AG09309 (cell line): ENCODE measurements at places on chromosomes 3 and 15.

GRCh38 chr3:34504366-34504765 is 705.9 kb downstream of the PDCD6IP start:
- DNase-seq, result no peak

DNA sequence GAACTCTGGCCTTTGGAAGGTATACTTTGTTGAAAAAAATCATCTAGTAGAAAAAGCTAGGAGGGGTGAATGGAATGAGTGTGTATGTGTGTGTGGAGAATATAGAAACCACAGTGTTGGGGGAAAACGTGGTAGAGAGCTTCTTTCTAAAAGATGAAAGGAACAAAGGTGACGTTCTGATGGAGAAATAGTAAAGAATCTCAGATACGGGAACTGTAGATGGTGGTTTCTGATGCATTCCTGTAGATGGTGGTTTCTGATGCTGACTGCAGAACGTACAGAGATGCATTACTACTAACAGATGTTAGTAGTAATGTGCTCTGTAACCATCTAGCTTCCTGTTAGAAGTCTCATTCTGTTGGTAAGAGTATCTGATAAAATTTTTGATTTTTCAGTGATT is 60.2 kb downstream of the VPS8 start:
- no peak for DNase-seq

DNA sequence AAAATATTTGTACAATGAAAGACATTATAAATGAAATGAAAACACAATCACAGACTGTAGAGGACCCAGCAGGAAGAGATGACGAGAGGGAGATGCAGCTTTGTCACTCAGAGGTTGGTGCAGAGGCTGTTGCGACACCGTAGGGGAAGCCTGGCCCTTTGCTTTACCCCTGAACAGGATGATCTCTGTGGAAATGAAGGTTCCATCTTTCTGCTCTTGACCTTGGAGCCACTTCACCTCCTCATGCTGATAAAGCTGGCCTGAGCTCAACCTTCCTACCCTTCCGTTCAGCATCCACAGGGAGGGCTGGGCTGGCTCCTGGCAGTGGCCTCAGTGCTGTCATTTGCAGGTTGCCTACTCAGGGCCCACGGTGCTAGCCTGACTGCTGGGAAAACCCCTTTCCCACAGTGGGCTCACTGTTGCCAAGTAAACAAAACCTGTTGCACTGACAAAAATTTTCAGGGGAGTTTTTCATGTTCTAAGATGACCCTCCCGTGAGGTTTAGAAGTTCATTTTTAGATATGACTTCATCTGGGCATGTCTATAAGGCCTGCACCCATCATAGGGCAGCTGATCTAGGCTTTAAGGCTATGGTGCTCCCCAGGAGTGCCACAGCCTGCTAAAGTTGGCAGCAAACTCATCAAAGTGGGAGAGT is 3.0 kb upstream of the CD80 start:
- DNase-seq, result no peak

GRCh38 chr3:110686701-110687100 is 384.9 kb upstream of the NECTIN3 start:
- DNase-seq, result no peak

DNA sequence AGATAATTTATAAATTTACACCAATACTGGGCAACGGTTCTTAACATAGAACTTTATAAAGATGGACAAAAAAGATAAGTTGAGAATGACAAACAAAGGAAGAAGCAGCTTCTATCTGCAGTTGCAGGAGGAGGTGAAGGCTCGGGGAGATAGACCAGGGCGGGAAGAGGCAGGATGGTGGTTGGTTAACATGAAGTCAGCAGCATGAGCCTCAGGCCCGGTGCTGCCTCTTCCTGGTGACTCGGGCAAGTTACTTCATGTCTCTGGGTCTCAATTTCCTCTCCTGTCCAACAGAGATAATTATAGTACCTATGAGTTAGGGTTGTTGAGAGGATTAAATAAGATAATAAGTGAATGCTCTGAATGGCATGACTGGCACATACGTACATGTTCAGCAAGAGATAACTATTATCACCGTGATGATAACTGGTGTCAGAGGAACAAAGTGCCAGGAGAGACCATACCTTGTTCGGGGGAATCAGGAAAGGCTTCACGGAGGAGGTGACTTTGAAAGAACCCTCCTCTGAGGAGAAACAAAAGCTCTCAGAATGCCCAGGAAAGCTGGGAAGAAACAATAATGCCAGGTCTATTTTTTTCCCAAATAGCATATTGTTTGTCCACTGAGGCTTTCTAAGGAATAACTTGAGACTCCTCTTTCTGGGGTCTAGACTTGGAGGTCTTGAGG is 4.4 kb downstream of the PAK6 start:
- DNase-seq, result no peak

GRCh38 chr3:109018828-109019227 is 65.1 kb upstream of the GUCA1C start:
- DNase-seq, result no peak

DNA sequence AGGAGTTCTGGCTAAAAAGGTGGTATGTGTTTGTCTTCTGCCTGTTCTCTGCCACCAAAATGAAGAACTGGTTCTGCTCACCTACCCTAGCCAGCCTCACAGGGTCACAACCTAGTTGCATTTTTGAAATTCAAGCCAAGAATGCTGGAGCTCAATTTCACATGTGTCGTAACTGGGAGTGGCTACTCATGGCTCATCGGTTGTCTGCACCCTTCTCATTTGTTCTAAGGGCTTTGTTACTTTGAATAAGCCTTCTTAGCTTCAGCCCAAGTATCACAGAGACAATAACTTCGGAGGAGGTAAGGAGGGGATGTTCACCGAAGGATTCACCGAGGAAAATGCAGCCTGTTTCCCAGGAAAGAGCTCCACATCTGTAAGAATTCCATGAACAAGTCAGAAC is 134.3 kb upstream of the RARB start:
- DNase-seq, result no peak

- no peak for DNase-seq
Observed at GRCh38 chr3:125261031-125261430, 48.5 kb upstream of the SLC12A8 start.
